NCI-H774 (cell line): ENCODE measurements at places on chromosomes 3 and 15.

- DNase-seq: no peak
Observed at GRCh38 chr15:83445643-83446042, 1.5 kb upstream of the SH3GL3 start.

GRCh38 chr3:46865031-46865507 lies 1.8 kb upstream of the MYL3 start:
- no peak for DNase-seq

DNA sequence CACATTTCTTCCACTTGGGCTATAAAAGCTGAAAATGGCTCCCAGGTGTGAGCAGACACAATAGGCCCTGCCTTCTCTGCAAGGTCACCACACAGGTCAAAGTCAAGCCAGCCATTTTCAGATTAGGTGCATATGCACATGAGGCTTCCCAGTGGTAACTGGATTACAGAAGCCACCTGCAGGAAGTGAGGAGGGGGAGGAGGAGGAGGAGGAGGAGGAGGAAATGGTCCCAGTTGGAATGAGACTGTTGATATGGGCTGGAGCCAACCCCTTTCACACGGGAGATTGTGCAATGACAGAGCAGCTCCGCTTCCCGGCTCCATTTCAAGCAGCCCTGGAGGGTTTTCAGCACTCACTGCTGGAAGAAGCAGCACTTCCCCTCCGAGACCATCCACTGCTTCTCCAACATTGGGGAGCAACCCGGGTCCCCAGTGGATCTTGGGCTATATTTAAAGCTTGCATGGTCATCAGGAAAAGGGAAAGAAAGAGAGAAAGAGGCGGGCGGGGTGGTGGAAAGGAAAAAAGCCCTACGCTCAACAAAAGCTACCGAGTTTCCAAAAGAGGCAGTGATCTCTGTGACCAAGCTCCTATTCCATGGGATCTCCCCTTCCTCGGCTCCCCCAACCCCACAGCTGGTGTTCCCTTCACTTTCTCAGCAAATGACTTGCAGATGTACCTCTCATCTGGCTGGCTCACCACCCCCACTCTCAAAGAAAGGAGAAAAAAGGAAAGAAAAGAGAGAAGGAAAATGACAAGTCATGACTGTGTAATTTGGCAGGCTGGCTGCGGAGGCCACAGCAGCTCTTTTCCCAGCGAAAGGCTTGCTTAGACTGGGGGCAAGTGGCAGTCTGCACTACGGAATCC lies 58.3 kb downstream of the LRIG1 start:
- DNase-seq: no peak

- DNase-seq: no peak
Observed at GRCh38 chr3:109728861-109729494, 391.6 kb upstream of the DPPA4 start.

DNA sequence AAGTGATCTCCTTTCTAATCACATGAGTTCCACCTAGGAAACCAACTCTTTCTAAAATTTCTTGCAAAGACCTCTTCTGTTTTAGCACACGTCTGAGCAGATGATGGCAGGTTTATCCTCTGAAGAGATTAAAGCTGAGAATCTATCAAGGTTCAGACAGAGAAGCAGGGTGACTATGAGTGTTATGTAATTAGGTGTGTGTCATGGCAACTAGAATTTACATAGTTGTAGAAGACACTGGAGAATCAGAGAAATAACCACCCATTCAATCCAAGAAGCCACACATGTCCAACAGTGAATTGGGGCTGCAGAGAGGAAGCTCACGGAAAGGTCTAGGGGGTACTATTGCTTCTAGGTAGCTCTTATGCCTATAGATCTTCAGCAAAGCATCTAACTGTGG lies 600.5 kb downstream of the PYDC2 start:
- peak; percentile 18 for DNase-seq

DNA sequence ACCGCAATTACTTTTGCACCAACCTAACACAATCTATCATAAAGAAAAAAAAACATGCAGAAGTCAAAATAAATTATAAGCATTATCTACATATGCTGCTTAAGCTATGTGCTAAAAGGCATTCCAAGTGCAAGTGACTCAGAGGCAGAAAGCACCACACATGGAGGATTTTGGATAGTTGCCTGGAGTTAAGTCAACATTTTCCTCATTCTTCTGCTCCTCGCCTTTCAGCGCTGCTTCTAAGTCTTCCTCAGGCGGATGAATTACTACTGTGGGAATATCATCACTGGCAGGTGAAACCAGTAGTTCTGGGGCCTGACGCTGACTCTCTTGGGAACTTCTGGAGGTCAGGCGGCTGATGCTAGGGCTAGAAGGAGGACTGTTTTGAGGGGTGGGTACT lies 53.1 kb downstream of the SLC4A7 start:
- no peak for DNase-seq

GRCh38 chr3:55526332-55527030 lies 39.4 kb upstream of the WNT5A start:
- peak; percentile 4 for DNase-seq

DNA sequence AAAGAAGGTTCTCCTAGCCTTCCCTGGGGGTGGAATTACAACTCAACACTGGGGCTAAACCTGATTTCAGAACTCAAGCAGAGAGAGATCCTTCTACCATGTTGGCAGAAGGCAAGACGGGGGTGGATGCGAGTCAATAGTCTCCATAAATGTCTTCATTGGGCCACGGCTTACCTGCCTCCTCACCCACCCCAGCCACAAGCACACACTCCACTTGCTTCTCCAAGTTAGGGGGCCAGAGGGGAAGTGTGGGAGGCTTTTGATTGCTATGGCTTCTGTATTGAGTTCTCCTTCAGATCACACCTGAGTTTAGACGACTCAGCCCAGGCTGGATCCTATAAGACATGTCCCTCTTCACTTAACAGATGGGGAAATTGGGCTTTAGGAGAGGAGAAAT lies 178.9 kb downstream of the UACA start:
- DNase-seq: no peak

DNA sequence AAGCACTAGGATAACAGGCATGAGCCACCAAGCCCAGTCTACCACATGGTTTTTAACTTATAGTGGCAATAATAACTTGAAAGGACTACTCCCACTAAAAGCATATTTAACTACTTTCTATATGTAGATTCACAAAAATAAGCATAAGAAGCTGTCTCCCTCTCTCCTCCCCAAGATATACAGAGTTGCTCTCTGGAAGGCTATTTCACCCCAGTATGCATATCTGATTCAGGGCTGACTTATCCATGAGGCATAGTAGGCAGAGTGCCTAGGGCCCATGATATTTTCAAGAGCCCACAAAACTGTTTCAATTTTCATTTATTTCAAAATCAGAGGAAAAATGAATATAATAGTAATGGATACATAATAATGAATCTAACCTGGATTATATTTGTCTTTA lies 20.5 kb downstream of the ATP8B4 start:
- no peak for DNase-seq

- no peak for DNase-seq
Observed at GRCh38 chr3:10688126-10688525, 127.9 kb upstream of the SLC6A11 start.

DNA sequence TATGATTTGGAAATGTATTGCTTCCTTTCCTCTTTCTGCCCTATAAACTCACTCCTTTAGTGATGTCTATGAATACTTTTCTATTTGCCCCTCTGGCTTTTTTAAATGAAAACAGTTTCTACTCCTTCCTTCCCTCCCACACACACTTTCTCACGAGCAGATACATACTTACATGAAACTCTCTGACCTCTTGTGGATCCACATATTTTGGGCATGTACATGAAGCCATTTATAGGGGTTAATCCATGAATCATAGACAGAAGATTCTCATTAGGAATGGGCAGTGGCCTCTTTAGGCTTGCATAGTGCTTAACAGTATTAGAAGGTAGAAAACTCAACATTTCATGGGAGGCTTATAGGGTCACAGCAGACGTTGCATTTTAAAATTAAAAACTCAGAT lies 24.8 kb downstream of the ANAPC13 start:
- DNase-seq: no peak

- DNase-seq: peak; percentile 15
Observed at GRCh38 chr3:58647381-58648141, 19.0 kb downstream of the FAM3D start.

DNA sequence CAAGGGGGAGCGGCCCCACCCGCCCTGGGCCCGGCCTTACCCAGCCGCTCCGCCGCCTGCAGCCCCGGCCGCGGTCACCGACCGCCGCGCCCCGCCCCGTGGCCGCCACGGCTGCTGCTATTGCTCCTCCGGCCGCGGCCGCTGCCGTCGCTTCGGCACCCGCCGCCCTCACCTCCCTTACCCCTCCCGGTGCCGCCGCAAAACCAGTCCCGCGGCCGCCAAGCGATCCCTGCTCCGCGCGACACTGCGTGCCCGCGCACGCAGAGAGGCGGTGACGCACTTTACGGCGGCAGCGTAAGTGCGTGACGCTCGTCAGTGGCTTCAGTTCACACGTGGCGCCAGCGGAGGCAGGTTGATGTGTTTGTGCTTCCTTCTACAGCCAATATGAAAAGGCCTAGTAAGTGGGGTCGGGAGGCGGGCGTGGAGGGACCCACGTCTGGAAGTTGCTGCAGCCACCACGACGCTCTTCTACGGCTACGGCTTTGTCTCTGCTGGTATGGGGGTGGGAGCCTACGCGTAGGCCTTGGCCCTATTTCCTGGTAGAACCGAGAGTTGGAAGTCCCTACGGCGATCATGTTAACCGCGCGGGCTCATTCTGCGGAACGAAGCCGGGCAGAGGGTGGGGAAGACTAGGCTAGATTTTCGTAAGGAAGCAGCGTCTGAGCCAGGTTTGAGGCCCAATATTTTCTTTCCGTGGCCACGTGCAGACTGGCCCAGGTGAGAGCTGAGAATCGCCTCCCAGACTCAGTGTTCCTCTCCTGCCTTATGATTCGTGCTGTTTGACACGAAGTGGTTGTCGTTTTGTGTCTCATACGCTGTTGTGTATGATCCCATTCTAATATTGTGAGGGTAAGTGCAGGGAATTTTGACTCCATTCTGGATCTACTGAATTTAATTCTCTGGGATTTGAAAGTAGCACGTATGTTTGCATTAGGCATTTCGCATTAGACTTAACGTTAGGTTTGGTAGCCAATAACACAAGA lies at the start of the genes GNL3 and PBRM1:
TSS of gene GNL3 (plus strand) at position 324 of the 983 bp plus-strand sequence. CDS start at position 385, 61 bp downstream.
TSS of gene PBRM1 (minus strand) at position 205 of the 983 bp plus-strand sequence.
- DNase-seq: peak; percentile 85

DNA sequence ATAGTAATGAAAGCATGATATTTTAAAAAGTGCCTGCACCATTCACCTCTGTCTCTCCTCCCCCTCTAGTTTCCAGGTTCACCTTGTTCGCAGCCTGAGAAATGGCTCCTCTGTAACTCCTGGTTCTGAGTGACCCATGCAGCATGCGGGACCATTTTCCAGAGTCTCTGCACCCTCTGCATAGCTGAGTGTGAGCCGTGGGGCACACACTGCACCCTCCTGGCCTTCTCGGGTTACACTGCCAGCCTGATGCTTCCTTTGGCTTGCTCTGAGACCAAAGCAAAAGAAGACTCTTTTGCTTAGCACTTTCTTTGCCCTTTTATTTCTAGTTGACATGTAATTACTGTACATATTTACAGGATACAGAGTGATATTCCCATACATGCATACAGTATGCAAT lies 287.3 kb downstream of the GABRG3 start:
- no peak for DNase-seq

DNA sequence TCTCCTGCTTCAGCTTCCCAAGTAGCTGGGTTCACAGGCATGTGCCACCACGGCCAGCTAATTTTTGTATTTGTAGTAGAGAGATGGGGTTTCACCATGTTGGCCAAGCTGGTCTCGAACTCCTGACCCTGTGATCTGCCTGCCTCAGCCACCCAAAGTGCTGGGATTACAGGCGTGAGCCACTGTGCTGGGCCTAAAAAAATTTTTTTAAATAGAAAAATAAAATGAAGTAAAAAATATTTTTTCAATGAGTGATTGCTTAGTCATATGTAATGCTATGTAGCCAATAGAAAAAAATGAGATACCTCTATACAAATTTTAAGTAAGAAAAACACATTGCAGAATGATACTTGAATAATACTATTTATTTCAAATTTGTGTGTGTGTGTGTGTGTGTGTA lies 27.9 kb upstream of the SLC30A4 start:
- no peak for DNase-seq

- no peak for DNase-seq
Observed at GRCh38 chr3:111861391-111861790, 2.3 kb downstream of the PHLDB2 start.

DNA sequence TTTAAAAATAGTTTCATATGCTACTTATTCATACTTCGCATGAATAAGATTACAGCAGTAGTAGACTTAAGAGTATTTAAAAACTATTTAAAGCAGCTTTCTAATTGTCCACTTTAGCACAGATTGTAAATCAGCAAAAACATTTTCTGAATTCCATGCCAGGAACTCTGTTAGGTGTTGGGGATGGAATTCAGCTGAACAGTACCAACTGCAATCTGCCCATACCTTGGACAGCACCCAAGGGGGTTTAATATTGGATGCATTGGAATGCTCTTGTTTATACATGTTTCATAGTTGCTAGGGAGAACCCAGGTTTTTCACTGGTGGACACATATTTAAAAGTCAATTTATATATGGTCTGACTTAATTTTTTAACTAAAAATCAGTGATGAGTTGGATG lies 74.8 kb downstream of the PPM1L start:
- no peak for DNase-seq

DNA sequence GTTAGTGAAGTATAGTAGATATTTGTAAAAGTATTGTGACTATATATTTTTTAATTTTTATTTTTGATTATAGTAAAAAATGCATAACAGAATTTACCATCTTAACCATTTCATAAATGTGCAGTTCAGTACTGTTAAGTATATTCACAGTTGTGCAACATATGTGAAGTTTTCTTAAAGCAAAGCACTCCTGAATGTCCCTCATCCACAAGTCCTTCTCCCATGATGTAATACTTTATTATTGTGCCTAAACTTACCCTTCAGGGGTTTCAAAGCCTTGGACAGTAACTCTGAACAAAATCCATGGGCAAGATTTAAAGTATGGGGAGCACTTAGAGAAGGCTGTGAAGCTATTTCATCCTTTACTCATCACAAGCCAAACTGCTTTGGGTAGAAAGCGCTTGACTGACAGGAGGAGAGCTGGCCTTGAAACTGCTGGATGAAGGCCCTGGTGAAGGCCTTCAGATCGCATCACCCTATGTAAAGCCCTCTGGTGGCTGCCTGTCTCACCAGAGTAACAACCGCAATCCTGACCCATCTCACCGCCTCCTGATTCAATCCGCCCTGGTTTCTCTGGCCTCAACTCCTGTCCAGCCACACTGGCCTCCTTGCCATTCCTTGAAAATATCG lies 28.0 kb downstream of the LSM3 start:
- no peak for DNase-seq

DNA sequence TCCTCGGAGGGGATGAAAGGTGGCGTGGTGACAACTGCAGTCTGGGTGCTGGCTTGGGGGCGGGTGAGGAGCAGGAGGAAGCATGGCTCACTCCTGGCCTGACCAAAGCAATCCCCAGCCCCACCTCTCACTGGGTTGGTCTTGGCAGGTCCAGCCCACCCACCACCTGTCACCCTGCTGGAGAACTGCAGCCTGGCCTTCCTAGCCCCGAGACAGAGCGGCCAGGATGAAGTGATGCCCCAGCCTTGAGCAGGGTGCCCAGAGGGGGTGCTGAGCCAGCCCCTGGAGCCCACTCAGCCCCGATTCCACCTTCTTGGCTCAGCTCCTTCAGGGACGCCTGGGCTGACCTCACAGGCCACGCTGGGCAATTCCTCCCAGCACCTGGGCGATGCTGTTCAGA lies 89.9 kb downstream of the IQSEC1 start:
- DNase-seq: no peak
